CD4-positive, alpha-beta T cell treated with Interleukin-6 for 4 hours (primary cell): ENCODE measurements at places on chromosomes 12 and 14.

DNA sequence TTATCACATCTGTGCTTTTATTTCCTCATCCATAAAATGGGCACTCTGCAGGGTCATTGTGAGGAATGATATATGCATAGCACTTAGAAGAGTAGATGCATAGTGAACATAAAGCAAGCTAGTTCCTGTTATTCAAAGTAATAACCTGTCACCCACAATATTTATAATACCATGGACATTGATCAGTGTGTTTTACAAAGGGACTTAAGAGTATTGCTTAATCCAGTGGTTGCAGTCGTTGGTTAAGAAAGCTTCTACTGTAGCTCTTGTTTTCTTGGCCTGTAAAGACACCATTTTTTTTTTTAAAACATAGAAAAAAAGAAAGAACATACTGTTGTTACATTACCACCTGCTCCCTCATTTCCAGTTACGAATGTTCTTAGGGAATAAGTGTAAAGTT is 13.1 kb downstream of the METAP2 start:
- no peak for DNase-seq

GRCh38 chr12:56487448-56488040 is 417 bp downstream of the GLS2 start:
- DNase-seq, result peak; percentile 46

- no peak for DNase-seq
Observed at GRCh38 chr14:93937519-93937918, 10.4 kb downstream of the FAM181A start.

- no peak for DNase-seq
Observed at GRCh38 chr12:9650151-9650576, 19.3 kb upstream of the CLEC2D start.

DNA sequence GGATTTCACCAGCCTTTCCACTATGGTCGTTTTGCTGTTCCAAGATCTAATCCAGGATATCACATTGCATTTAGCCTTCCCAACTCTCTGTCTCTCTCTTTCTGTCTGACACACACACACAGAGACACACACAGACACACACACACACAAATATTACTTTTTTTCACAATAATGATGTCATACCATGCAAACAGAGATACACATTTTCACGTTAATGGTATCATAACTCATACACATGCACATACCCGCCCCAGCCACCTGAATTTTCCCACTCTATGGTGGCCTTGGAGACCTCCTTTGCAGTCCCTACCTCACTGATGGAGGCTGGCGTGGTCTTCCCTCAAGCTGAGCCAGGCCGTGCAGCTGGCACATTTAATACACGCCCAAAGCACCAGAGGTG is 7.2 kb upstream of the MYL2 start:
- no peak for DNase-seq

GRCh38 chr12:107373238-107373809 is 280.0 kb upstream of the CRY1 start:
- DNase-seq, result peak; percentile 42

- DNase-seq, result no peak
Observed at GRCh38 chr14:44846232-44846824, 115.4 kb downstream of the KLHL28 start.

DNA sequence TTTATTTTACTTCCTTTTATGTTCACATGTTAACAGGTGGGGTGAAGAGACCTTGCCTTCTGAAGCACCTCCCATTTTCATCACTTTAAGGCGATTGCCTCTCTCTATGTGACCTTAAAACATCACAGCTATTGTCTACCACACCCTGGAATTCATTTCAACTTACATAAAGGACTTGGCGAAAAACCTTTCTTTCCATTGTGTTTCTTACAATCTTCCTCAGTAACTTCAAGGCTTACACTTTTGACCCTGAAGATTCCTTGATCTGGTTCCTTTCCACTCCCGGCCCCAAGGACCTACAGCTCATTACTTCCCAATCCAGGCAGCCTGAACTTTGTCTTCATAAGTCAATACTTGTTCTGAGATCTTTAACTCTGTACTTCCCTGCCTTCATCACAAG is 443.3 kb downstream of the ADAMTS20 start:
- DNase-seq, result no peak

- peak; percentile 19 for DNase-seq
Observed at GRCh38 chr12:111268738-111269572, 99.9 kb downstream of the PHETA1 start.

DNA sequence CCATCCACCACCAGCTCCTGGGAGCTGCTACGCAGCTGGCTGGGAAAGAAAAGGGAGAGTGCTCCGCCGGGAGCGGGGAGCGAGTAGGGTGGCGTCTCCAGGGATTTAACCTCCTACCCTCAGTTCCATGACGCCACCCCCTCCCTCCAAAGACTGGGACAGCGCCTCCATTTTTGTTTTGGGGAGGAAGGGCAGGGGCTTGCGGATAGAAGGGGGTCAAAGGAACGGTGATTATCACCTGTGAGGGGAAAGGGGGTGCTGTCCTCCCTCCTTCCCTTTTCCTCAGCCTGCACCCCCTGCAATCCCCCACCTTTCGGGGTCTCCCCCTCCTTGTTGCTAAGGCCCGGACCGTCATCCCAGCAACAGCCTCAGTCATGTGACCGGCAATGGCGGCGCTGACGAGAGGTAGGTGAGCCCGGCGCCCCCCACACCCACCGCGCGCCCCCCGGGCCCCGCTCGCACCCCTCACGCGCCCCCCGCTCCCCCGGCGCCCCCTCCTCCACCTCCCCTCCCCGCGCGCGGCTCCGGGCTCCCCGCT is at the start of gene DTX3:
Gene DTX3, plus strand, starts transcription at position 371 of the 538 bp plus-strand sequence. CDS start 1,694 bp downstream, outside the sequence.
- DNase-seq, result peak; percentile 43

DNA sequence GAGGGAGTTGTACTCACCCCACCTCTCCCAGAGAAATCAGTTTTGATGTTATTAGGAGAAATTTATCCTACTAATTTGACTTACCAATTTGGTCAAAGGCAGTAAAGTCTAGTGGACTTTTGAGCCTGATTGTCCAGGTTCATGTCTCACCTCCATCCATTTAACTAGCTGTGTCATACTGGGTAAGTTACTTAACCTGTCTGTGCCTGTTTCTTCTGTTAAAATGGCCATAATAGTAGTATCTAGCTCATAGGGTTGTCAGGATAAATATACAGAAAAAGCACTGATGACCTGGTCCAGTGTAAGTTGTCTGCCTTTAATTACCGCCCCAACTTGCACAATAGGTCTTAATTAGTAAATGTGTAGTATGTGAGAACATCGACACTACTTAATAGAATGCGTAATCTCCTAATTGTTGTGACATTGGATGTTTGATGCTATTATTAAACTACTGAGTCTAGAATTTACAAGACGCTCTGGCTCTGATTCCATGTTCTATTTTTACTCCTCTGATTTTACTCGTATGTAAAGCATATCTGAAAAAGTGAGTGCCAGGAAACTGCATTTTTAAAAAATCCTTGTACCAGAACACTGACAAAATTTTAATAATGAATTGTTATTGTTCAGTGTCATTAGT is 1.5 kb downstream of the RAB21 start:
- DNase-seq, result no peak

- DNase-seq, result no peak
Observed at GRCh38 chr12:51948066-51948465, 3.4 kb upstream of the ACVR1B start.
